ENCODE measurements at places on chromosomes 11 and 22. TPM values are rescaled to one million over a fixed set of nuclear protein-coding genes. Genes with fewer than 3 reads are reported as not detected.
A peak's percentile ranks its signal among the peaks of the same experiment; 100 is the strongest.

DNA sequence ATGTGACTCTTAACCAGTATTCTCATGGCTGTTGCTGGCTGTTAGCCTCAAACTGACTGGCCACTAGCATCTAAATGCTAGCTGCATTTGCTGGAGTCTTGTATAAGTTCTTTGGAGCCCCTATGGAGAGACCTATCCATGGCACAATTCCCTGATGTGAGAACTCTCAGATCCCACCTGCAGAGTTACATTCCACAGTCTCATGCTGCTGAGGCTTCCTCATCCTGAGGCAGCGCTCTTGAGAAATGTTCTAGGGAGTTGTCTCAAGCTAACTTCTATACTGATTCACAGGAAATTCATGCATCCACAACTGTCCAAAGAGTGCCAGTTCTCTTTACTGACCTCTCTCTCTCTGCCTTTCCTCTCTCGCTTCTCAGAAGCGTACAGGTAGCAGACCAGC lies 218.0 kb upstream of the PITPNB start:
- DNase-seq: no peak

DNA sequence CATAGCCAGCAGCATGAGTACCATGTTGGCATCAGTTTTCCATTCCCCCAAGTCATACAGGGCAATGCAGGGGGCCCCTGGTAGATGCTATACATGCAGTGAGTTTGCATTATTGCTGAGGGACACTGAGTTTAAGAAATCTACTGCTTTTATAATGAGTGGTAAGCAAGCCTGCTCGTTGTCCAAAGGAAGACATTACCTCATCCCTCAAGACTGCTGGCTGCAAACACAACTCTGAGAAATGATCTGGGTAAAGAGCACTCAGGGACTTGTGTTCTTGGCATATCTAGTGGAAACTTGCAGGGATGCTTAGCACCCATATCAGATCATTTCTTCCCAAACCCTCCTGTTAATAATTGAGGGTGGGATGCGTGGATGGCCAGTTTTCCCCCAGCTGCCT lies 77.9 kb downstream of the CWC15 start:
- peak; percentile 44 for DNase-seq

DNA sequence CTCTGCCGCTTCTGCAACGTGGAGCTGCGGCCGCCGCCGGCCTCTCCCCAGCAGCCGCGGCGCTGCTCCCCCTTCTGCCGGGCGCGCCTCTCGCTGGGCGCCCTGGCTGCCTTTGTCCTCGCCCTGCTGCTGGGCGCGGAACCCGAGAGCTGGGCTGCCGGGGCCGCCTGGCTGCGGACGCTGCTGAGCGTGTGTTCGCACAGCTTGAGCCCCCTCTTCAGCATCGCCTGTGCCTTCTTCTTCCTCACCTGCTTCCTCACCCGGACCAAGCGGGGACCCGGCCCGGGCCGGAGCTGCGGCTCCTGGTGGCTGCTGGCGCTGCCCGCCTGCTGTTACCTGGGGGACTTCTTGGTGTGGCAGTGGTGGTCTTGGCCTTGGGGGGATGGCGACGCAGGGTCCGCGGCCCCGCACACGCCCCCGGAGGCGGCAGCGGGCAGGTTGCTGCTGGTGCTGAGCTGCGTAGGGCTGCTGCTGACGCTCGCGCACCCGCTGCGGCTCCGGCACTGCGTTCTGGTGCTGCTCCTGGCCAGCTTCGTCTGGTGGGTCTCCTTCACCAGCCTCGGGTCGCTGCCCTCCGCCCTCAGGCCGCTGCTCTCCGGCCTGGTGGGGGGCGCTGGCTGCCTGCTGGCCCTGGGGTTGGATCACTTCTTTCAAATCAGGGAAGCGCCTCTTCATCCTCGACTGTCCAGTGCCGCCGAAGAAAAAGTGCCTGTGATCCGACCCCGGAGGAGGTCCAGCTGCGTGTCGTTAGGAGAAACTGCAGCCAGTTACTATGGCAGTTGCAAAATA lies 816 bp downstream of the PDE3B start:
- peak; percentile 11 for DNase-seq

The TUB gene
- total RNA-seq: 2.4 TPM
